Dermis microvascular lymphatic vessel endothelial cell (primary cell): ENCODE measurements at places on chromosomes 6 and 20. TPM values are rescaled to one million over a fixed set of nuclear protein-coding genes. Genes with fewer than 3 reads are reported as not detected.

- no peak for DNase-seq
These were observed 77.1 kb downstream of the FARS2 start for GRCh38 chr6:5338177-5338960.

The HLA-F gene
- 15.0 and 22.3 TPM in 2 replicates for total RNA-seq

GRCh38 chr6:160974304-160974771 is 17.2 kb upstream of the MAP3K4 start:
- no peak for DNase-seq

The TCP1 gene
- total RNA-seq = 296 and 341 TPM in 2 replicates

The ERVFRD-1 gene
- under 0.01 TPM in 2 replicates for total RNA-seq

- no peak for DNase-seq
These were observed 142.7 kb upstream of the EXOC2 start for GRCh38 chr6:835476-836160.

The GHRH gene
- not detected in 2 replicates for total RNA-seq

DNA sequence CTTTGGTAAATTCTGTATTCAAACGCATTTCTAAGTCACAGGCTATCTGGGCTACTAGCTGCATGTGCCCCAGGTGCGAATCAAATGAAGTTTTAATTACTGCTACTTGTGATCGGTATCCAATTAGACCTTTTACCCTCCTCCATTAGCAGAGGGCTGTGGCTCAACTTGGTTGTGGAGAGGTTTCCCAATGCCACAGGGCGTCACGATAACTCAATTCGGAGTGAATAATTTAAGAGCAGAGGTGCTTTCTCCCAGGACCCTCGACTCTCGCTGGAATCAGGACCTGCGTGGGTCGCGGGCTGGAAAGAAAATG is 640 bp downstream of the SAYSD1 start:
- DNase-seq = no peak

DNA sequence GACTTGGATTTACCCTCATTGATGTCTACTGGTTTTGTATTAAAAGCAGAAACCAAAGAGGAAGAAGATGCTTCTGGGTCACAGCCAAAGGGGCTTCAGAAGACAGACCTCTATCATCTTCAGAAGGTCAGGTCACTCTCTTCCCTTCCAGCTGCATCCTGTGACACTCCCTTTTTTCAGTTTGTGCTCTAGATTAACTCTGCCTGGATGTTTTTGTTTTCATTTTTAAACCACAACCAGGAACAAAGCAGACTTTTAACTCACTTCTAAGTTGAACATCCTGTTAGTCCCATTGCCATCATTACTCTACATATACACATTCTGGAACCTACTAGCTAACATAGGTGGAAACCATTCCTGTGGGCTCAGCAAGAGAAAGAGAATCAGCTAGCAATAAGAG is 45.2 kb downstream of the AKIRIN2 start:
- peak; percentile 3 for DNase-seq

DNA sequence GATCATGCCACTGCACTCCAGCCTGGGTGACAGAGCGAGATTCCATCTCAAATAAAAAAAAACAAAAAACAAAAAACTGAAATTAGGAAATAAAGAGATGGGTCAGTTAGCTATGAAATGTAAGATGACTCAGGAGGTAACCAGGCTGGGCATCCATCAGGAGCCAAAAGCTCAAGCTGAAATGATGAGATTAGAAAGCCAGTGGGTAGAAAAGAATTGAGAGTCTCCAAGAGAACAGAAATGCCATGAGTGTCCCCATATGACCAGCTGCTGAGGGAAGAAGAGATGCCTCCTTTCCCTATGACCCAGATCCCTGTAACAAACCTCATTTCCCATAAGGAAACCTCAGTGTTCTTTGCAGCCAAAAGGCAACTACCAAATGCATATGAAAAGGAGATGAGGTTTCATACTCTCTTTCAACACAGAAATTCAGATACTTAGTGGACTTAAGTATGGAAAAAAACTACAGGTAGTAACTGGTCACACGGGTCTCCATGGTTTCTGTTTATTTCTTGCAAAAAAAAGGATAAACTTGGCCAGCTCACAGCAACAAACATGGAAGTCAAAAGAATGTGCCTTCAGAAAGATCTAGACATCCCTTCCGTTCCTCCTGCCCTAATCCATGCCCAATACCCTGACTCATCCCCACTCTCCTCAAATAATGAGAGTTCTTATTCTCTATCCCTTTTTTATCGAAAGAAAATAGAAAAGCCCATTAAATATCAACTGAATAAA is 8.1 kb downstream of the ARHGAP18 start:
- DNase-seq = peak; percentile 40

- DNase-seq = no peak
These were observed 46.2 kb downstream of the EDN1 start for GRCh38 chr6:12336121-12336971.

GRCh38 chr20:23086056-23086566 is at the start of gene CD93:
Gene CD93, minus strand, starts transcription at chr20:23086324. Its CDS starts 132 bp downstream, at chr20:23086192.
- peak; percentile 95 for DNase-seq

- DNase-seq = peak; percentile 15
These were observed 138.6 kb downstream of the DLL1 start for GRCh38 chr6:170152124-170152926.

The ADNP gene
- total RNA-seq = 28.6 and 33.0 TPM in 2 replicates

- no peak for DNase-seq
These were observed 71.2 kb downstream of the TNFRSF21 start for GRCh38 chr6:47238456-47238995.

GRCh38 chr6:155412335-155412734 is 43.3 kb downstream of the NOX3 start:
- DNase-seq = no peak

DNA sequence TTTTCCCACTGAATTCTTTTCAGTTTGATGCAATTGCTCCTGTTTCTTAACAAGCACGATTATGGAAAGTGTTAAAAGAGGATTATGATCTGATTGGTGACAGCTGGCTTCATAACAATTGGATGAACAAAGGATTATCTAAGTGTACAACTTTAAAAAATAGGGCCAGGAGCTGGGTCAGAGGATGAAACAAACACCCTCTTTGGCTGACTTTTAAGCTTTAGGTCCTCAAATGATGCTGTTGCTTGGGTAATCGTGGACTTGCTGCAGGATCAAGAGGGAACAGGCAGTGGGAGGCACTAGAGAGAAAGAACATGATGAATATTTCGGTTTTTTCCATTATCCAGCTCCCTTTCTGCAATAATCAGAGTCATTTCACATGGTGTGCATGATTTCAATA is 35.5 kb upstream of the TMX4 start:
- no peak for DNase-seq

DNA sequence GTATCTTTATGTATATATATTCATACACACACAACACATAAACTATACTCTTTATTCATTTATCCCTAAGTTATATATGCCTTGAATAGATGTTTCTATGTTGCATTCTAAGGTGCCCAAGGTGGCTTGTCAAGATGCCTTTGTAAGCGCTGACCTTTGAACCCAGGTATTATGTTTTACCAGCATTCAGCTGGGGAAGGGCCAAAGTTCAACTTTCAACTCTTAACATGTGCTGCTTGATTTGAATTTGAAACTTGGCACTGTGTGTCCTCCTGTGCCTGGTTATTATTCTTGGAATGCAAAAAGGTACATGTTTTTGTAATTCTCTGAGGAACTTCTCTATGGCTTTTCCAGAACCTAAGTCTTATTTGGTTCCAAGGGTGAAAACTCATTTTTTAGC is 146.5 kb downstream of the EDN1 start:
- DNase-seq = no peak

The DDRGK1 gene
- 21.7 and 30.8 TPM in 2 replicates for total RNA-seq

The OR2H2 gene
- not detected in 2 replicates for total RNA-seq

- no peak for DNase-seq
These were observed 22.5 kb upstream of the QKI start for GRCh38 chr6:163391985-163392384.

The ISM1 gene
- under 0.01 TPM in 1 of 2 replicates, not detected in the other for total RNA-seq

- DNase-seq = no peak
These were observed 66.1 kb downstream of the PLG start for GRCh38 chr6:160768101-160768500.

DNA sequence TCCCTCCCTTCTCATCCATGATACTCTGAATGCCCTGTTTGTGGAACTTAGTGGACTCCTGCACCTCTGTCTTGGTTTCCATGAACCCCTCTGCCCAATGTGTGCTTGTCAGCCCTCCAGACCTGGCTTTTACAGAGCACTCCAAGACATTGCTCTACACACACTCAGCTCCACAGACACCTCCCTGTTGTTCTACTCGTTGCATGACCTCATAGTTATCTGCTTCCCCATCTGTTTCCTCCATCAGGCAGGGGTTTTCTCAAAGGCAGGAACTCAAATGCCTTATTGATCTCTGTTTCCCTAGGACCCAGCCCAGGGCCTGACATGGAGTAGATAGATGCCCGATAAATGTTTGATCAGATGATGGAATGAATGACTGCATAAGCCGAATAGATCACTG is 13.3 kb downstream of the PLCG1 start:
- DNase-seq = peak; percentile 95

- DNase-seq = no peak
These were observed 128.6 kb upstream of the LRFN2 start for GRCh38 chr6:40715570-40716403.

- no peak for DNase-seq
These were observed 475.6 kb upstream of the CHD6 start for GRCh38 chr20:42093542-42094440.

DNA sequence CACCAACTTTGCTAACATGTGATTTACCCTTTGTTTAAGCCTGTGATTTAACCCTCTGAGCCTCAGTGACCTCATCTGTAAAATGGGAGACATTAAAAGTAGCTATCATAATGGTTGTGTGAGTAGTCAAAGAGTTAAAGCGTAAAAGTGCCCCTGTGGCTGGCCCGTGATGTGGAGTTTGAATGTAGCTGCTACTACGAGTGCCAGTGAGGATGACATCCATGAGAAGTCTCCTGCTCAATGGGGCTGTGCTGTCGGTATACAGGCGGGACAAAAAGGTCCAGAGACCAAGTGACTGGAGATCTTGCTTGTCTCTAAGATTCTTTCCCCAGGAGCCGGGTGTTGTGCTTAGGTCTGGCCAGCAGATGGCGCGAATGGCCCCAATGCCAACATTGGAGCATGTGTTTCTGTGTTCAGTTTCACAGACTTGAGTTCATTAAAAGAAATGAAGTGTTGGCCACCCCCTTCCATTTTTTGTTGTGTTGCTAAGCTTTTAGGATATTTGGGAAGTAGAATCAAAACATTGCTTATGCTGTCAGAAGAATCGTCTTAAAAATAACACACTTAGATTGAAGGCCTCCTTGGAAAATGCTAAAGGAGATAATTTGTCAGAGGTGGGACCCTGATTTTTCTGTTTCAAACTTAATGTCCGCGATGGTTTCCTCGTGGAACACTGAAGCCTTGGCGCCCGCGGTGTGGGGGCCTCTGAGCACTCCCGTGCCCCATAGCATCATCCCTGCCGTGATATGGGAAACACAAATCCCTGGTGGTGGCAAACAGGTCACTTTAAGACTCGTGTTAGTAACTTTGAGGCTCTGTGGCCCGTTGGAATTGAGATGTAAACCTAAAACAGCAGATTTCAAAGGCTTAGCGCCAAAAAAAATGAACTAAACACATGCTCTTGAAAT is 9.3 kb upstream of the RBM38 start:
- DNase-seq = no peak

DNA sequence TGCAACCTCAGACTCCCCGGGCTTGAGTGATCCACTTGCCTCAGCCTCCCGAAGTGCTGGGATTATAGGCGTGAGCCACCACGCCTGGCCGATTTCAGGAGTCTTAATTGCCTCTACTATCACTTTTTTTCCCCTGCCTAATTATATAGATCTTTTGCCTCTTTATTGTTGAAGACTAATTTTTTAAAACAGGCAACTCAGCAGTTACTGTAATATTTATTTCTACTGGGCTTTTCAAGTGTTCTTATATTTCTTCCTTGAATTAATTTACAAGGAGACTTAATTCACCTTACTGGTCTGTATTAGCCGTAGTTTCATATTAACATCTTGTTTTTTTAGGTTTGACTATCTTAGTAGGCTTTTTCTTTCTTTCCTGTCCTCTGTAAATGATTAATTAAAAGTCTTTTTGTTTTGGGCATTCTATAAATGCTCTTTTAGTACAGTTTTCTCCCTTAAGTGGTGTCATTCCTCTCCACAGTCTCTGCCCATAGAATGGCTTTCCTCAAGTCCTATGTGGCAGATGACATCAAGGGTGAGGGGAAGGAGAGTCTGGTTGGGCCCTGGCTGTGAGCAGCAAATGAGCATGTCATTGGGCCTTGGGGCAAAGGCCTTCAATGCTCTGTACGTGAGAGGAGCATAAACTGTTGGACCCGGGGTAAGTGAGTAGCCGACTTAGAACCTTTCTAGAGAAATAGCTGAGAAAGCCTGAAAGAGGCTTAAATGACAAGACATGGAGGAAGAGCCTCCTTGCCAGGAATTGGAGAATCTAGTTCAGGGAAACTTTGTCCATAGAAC is 36.0 kb downstream of the ANKS1A start:
- no peak for DNase-seq

The CTAGE9 gene
- not detected in 2 replicates for total RNA-seq

DNA sequence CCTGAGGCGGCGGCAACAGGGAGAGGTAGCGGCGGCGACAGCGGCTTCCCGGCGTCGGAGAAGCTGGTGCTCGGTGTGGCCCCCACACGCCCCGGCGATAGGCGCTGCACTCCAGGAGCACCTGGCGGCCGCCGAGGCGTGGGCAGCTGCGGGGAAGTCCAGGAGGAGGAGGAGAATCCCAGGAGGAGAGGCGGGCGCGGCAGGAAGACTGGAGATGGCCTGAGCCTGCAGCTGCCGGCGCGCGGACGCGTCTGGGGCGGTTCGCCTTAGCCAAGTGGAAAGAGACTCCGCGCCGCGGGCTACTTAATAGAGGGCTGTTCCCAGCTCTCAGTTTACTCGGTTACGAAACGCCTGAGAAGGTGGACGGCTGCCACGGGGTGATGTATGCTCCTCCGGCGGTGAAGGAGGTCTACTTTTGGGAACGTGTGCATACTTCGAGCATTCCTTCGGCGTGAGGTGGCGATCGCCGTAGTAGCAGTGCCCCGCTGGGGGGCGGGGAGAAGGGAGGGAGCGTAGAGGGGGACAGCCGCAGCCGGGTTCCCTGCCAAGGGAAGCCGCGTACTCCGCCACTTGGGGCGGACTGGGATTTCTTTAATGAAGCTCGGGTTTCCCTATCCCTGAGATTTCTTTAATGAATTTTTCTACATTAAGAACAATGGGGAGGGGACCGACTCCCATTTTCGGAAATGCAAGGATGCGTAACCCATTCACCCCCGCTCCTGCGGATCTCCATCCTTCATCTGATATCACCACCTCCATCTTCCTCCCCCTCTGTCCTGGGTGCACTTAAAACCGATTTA is at the start of gene COL12A1:
Gene COL12A1 (minus strand): TSS at position 278 of the 800 bp plus-strand sequence. CDS start 3,261 bp downstream, outside the sequence.
- no peak for DNase-seq

The LGSN gene
- total RNA-seq = not detected in 2 replicates

DNA sequence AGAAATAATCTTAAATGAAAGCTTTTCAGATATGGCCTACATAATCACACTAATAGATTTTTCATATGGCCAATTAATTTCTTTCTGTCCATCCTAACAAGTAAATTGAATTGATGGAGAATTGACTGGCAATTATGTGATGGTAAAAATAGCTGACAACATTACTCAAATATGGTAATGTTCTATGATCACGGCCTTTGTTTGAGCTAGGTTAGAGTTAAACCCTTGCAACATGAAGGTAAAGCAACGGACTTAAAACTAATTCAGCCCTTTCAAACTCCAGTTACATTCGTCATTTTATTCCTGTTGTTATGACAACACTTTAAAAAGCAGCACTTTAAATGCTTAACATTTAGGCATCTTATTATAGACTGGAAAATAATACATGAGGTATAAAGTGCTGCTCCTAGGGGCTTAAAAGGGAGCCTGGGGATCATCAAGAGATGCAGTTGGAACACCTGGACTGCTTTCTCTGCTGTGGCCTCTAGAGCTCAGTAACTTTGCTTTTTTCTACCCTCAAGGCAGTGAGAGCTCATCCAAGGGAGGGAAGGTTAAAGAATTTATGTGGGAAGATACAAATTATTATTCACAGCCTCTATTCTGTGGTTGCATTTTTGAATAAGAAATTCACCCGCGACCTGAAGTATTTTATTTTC is 46.9 kb downstream of the RIPOR2 start:
- no peak for DNase-seq
